ENCODE measurements at places on chromosomes 1 and 21.

DNA sequence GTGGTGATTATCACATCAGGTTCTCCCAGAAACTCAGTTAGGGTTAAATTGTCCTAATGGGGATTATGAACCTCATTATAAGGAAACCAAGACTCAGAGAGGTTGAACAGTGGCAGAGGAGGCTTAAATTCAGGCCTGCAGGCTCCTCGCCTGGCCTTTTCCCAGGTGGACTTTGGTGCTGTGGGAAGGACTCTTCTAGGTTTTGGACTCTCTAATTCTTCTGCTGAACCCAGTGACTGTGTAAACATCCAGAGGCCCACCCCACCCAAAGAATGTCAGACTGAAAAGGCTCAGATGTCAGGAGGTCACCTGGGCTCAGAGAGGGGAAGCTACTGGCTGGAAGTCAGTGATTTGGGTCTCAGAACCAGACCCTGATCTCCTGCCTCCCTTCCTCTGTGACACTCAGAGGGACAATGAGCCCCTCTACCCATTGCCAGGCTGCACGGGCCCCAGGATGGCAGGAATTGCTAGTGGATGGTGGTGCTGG is 2.5 kb downstream of the ZNF362 start:
- DNase-seq, result no peak

- DNase-seq, result no peak
Measured at GRCh38 chr1:41789661-41790330, 128.9 kb downstream of the HIVEP3 start.

DNA sequence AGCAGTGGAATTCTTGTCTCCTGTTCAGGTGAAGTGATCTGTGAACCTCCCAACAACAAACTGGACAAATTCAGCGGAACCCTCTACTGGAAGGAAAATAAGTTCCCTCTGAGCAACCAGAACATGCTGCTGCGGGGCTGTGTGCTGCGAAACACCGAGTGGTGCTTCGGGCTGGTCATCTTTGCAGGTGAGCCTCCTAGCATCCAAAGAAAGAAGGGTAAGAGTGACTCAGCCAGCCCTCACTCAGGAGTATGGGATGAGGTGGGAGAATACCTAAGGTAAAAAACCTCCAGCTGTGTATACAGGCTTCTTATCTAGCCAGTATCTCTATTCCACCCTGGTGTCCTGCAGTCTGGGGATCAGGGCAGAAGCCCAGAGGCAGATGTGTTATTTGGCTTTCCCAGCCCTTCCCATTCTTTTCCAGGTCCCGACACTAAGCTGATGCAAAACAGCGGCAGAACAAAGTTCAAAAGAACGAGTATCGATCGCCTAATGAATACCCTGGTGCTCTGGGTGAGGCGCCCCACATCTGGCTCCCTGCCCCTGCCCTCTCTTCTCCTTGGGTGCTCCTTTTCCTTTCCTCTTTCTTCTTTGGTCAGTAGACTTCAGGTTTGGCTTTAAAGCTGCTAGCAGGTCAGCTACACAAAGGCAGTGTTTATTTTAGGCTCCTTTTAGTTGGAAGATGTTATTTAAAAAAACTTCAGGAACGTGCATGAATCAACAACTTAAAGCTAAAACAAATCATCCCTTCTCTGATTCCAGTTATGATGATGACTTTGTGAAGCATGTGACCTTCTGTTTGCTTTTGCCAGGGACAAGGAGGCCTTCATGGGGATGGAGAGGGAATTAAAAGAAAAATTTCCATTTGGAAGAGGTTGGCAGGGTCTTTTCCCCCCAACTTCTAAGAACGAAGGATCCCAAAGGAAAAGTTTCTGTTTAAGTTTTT is 9.0 kb downstream of the ATP8B2 start:
- no peak for DNase-seq

GRCh38 chr1:98704474-98704873 is 43.0 kb downstream of the SNX7 start:
- DNase-seq, result no peak

DNA sequence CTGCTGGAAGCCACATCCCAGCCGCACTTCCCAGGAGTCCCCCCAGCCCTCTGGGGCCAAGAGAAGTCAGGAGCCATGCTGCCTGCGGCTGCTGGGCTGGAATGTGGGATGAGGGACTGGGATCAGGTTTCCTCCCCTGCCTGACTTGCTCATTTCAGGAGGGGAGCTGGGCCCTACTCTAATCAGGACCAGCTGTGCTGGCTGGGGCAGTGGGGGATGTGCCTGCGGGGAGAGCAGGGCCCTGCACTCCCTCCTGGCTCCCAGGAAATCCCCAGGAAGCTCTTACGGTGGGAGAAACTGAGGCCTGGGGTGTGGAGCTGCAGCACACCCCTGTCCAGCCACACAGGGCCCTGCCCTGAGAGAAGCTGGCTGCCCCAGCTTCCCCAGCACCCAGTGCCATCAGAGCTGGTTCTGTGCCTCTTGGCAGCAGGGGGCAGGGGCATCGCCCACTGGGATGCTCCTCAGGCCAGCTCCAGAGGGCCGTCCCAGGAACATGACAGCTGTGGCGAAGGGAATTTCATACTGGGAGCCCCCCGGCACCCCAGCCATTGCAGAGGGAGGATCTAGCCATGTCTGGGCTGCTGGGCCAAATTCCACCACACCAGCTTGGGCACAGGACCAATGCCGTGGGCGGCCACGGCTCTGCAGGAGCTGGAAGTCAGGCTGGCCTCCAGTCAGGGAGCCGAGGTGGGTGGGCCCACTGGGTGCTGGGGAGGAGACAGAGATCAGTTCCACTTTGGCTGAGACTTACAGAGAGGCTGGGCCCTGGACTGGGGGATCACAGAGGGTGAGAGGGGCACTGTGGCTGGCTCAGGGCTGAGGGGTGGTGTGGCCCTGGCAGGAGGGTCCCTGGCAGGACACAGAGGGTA is 21.3 kb upstream of the PRSS38 start:
- DNase-seq, result no peak

- DNase-seq, result no peak
Measured at GRCh38 chr1:80155371-80155770, 1148.8 kb upstream of the ADGRL4 start.

GRCh38 chr1:185062710-185063370 is 17.5 kb downstream of the RNF2 start:
- DNase-seq, result no peak
